Cardiac muscle cell (in vitro differentiated cells and primary cell): ENCODE measurements at places on chromosomes 5 and 9. TPM values are rescaled to one million over a fixed set of nuclear protein-coding genes. Genes with fewer than 3 reads are reported as not detected.

EQTN gene
- not detected in 2 replicates for total RNA-seq

- no peaks in the 10 kb centered on the region for H3K36me3 ChIP-seq
- peak; percentile 63 for DNase-seq
- no peak overlapping the region for H3K27ac ChIP-seq
- peak overlapping the region; percentile 6 for H3K4me3 ChIP-seq
- no peaks in the 10 kb centered on the region for H3K4me1 ChIP-seq
These were observed 79.6 kb downstream of the PDE4D start for GRCh38 chr5:59813761-59814536.

GRCh38 chr5:33306758-33307157 lies 134.0 kb upstream of the TARS1 start:
- no peak for DNase-seq
- H3K27me3 ChIP-seq, result no peaks in the 10 kb centered on the region
- no peak overlapping the region for H3K4me3 ChIP-seq
- peaks cover 11% of the 10 kb centered on the region for H3K4me1 ChIP-seq
- H3K36me3 ChIP-seq, result no peaks in the 10 kb centered on the region

DNA sequence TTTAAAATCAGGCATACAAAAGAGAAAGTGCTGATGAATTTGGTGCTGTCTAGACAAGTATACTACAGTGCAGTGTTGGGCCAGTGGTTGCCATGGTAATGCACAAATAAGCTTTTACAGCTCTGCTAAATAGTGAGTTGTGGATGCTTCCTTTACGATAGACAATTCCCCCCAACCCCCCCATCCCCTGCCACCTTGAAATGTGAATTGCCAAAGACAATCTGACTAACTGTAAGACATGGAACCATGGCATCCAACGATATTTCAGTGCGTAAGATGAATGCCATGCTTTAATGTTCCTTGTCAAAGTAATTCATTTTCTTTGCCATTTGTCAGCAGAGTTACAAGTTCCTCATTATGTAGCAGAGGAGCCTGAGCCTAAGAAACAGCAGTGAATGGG lies 91.5 kb upstream of the NREP start:
- H3K27me3 ChIP-seq, result no peaks in the 10 kb centered on the region
- no peaks in the 10 kb centered on the region for H3K36me3 ChIP-seq
- no peak overlapping the region for H3K4me3 ChIP-seq
- no peak for DNase-seq
- H3K27ac ChIP-seq, result no peak overlapping the region
- peaks cover 4% of the 10 kb centered on the region for H3K4me1 ChIP-seq

DNA sequence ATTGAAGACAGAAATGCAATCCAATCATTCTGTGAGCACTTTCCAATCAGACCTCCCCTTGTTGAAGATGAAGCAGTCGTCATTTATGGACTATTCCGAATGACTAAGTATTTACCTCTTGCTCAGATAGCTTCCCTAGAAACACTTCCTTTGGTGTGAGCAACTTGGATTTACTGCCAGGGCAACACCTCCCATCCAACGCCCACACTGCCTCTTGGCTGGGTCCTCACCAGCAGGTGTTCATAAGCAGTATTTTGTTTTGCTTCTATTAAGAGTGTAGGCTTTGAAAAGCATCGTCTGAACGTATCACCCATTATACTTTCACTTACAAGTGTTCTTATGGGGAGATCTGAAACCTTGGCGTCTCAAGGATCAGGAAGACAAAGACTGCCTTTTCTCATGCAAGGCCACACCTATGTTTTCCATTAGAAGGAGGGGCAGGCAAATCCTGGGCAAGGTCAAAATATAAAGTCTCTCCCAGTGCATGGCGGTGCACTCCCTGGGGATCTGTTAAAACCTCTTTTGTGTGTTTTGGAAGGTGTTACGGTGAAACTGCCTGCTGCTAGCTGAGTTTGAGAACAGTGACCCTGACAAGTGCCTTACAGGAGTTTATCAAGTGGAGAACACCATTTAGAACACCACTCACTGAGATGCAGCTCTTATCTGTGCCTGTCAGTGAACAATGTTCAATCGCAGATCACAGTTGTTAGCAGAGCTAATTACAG lies 10.6 kb upstream of the MARCHF3 start:
- no peak overlapping the region for H3K4me3 ChIP-seq
- H3K36me3 ChIP-seq, result no peaks in the 10 kb centered on the region
- peak; percentile 32 for DNase-seq
- H3K27me3 ChIP-seq, result no peaks in the 10 kb centered on the region
- H3K27ac ChIP-seq, result peak overlapping the region; percentile 60
- peaks cover 37% of the 10 kb centered on the region for H3K4me1 ChIP-seq

DNA sequence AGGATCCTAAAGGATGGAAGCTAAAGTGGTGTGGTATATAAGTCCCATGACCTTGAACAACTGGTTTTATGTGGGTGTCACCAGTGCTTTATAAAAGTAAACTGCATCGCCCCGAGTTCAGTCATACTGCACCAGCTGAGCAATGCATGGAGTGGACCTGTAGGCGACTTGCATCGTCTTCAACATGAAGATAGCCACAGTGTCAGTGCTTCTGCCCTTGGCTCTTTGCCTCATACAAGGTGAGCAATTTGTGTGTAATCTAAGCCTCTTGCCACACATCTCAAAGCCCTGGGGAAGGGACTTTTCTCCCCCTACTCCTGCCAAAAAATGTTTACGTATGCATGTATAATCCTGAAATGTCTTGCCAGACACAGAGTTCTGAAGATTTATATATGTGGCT lies at the start of gene SPINK5:
Gene SPINK5, plus strand, starts transcription at position 120 of the 400 bp plus-strand sequence. Its CDS starts 65 bp downstream, at position 185.
- H3K4me1 ChIP-seq, result peaks cover 19% of the 10 kb centered on the region
- no peak for DNase-seq
- H3K27ac ChIP-seq, result no peak within 1 kb of the TSS
- H3K36me3 ChIP-seq, result no peaks in the 10 kb centered on the region
- H3K4me3 ChIP-seq, result no peak within 1 kb of the TSS
- no peaks in the 10 kb centered on the region for H3K27me3 ChIP-seq

DNA sequence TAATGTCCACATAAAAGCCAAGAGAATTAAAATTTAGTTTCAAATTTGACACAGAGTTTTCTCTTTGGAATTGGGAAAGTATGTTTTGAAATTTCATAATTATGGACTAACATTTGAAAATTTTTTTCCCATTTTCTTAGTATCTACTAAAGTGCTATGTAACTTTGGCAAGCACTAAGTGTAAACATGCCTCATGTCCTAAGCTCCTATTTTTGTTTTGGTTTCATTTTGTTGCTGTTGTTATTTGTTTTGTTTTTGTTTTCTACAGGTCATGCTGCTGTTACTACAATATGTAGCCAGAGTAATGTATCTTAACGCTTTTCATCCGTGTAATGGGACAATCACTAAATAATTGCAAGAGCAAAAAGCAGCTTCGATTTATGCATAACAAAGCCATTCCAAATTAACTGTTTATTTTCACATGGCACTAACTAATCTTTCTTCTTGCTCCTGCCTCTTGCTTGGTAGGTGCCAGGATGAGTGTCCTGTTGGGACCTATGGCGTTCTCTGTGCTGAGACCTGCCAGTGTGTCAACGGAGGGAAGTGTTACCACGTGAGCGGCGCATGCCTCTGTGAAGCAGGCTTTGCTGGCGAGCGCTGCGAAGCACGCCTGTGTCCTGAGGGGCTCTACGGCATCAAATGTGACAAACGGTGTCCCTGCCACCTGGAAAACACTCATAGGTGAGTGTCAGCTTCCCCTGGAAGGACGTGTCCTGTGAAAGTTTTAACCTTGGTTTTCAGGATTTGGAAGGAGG lies 107.3 kb upstream of the PRRC1 start:
- no peaks in the 10 kb centered on the region for H3K27me3 ChIP-seq
- DNase-seq, result no peak
